Stimulated activated naive CD8-positive, alpha-beta T cell treated with anti-CD3 and anti-CD28 coated beads, Interleukin-15, Interleukin-2, amounts not matched to agents 100 U/mL and 50 U/mL, for 24 hours (primary cell): ENCODE measurements at places on chromosomes 1 and 21.

DNA sequence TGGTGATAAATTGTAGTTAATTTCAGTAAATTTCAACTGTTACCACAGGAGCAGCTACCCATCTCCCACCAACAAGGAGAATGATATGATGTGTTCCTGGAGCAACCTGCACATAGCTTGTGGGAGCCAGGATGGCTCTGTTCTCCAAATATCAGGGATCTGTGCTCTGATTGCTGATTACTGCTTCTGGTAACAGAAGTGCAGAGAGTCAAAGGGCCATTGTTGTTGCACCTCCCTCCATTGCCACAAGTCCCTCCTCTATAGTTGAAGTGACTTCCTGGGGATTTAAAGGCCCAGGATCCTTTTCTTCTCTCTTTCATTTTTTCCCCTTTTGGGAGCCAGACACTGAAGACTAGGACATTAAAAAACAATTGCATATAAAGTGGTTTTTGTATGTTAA, 51.6 kb upstream of the HPDL start:
- DNase-seq = no peak

DNA sequence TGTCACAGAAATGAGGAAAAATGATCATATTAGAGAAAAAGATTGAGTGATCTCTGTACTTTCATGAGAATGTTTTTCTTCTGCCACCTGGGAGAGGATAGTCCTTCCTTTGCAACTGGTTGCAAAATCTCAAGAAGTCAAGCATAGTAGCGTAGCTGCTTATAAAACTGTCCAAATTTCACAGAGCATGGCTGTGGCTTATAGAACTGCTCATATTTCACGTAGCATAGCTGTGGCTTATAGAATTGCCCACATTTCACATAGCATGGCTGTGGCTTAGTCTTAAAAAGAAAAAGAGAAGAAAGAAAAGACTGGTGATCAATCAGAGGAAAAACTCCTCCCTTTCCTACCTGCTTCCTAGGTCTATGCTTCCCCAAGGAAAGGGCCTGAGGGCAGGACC, 329.5 kb downstream of the SIPA1L2 start:
- no peak for DNase-seq

- DNase-seq = no peak
Observed at GRCh38 chr21:16084776-16085364, 355.1 kb downstream of the USP25 start.

DNA sequence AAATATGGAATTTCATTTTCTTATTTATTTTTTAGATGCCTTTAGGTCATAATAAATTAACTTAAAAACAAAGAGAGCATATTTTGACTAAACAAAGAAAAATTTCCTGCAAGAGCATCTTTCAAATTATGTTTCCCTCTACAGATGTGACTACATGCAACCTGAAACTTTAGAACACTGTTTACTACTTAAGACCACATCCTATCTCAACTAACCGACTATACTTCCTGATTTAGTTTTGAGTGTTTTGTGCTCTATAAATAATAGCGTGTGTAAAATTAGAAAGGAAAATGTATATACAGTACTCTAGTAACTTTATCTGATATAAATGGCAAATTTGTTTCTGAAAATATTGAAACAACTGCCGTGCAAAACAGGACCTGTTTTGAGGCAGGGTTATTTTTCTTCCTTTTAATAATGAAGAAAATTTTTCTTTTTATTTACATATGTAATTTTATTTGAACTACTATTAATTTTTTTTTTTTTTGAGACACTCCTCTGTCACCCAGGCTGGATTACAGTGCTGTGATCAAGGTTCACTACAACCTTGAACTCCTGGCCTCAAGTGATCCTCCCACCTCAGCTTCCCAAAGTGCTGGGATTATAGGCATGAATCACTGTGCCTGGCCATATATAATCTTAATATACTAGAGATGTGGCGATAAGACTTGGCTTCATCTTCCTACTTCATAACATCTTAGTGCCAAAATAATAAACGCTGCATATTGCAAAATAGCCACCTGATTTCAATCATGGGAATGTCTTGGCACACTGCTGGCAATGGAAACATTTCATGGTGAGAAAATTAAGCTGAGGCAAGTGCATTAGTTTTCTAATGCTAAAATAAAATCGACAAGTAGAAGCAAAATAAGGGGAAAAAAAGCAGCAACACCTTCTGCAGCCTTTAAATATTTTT, 12.3 kb downstream of the ZRANB2 start:
- no peak for DNase-seq

- no peak for DNase-seq
Observed at GRCh38 chr1:26727476-26727875, 31.7 kb downstream of the ARID1A start.

DNA sequence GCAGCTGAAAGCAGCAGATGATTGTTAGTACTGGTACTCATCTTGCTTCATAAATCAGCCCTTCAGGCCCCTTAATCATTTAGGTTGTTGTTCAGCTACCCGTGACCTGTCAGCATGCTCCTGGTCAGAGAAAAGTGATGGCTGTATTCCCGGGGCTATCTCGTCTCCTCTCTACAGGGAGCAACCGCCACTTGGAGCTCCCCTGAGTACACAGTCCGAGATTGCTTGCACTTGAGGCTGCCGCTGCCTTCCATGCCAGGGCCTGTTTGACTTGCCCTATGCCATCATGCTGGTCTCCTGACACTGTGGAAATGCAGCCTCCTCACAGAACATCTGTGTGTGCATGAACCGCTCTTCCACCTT, 97.5 kb downstream of the SPATA46 start:
- DNase-seq = no peak

DNA sequence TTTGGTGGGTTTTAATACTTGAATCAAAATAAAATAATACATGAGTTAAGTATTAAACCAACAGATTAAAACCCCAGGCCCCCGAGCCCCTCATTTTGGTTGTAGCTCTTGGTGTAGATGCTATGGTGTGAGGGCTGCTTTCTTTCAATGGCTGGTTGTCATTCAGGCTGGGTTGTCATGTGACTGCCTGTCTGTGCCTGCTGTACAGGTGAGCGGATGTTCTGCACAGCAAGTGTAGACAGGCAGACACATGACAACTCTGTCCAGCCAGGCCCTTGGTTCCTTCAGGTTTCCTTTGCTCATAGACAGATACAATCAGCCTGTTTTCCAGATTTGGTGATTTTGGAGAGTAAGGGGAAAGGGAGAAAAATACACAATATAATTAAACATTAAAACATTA, 281.9 kb upstream of the C1orf105 start:
- DNase-seq = no peak

- no peak for DNase-seq
Observed at GRCh38 chr1:90713741-90714509, 3.2 kb downstream of the BARHL2 start.

- DNase-seq = peak; percentile 19
Observed at GRCh38 chr1:43549921-43550597, 19.4 kb downstream of the PTPRF start.

DNA sequence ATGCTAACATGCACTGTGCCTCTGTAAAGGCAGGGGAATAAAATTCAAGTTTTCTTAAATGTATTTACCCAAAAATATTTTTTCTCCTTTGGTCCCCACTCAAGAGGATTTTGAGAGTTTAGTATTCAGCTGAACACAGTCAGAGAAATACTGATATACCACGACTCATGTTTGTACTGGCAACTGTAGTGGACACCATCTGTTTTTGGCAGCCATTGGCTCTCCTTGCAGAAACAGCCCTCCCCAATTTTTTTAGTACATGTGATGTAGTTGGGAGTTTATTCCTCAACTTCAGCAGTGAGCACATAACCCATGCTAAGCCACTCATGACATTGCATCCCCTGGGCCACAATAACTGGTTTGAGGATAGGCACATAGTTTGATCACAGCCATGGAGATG, 154.8 kb upstream of the POU3F1 start:
- no peak for DNase-seq

DNA sequence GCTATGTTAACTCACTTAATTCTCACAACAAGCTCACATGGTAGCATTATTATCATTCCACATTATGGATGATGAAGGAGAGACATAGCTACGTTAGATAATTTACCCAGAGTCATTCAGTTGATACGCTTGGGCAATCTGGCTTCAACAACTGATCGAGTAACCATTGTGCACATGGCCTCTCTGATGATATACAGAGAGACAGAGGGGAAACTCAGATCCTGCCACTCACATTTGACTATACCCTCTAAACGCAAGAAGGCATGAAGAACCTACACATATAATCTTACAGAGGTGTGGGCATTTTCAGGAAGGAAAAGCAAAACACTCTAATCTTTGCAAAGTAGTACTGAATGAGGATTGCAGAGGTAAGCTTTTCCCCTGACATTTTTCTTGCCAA, 360.1 kb downstream of the BARHL2 start:
- DNase-seq = no peak

GRCh38 chr1:39431927-39432326, 59.5 kb upstream of the BMP8A start:
- DNase-seq = no peak

GRCh38 chr1:11443961-11444658, 34.8 kb upstream of the DISP3 start:
- DNase-seq = no peak

GRCh38 chr1:94143173-94143808, 22.3 kb upstream of the ABCA4 start:
- no peak for DNase-seq

DNA sequence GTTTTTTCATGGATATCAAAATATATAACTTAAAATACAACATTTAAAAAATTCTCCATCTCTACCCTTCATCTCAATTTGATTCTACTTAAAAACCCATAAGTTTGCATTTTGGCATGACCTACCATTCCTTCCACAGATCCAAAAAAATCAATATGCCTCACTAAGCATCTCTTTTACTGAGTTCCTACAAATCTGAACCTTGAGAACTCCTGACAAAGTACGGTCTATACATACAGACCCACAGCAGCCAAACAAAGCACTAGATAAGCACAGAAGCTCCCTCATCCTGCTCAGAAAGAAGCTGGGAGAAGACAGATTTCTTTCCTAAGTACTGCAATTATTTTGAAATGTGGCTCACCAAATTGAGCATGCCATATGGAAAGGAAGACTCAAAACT, 167.5 kb downstream of the KCNT2 start:
- no peak for DNase-seq

DNA sequence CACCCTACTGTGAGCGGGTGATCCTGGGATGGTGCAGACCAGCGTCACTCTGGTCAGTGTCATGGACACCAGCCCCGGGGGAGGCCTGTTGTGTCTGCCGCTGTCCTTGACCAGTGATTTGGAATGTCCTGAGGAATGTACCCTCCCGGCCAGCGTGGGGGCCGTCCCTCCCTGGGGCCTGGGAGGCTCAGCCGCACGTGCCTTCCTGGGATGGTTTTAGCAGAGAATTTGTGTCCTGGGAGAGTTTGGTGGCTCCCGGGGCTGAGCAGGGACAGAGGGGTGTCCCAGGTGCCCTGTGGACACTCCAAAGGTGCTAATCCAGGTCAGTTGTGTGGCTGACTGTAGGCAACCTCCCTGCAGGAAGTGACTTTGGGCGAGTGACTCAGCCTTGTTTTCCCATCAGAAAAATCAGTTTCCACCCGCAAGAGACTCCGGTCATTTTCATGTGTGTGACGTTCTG, 6.2 kb downstream of the ARHGEF16 start:
- no peak for DNase-seq

DNA sequence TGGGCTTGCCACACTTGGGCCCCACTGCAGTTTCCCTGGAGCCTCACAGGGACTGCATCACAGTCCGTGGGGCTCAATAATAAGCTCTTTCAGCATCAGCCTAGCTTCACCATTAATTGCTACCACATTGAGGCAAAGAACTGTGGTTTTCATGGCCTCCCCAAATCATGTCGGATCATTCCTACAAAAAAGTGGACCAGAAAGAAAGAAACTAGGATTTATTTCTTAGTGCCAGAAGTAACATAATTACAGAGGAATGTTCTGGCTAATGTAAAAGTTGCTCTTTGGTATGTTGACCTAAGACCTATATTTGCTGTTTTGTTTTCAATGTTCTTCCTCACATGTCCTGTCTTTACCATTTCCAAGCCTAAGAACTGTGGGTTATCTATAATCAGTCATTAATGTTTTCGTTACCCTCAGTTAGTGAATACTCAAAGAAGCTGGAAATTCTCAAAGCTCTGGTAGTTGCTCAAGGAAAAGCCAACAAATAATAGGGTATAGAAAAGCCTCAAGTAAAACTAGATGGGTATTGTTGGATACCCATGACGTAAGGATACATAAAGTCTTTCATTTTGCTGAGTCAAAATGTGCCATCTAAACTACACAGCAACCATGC, 173.9 kb downstream of the LTN1 start:
- no peak for DNase-seq

DNA sequence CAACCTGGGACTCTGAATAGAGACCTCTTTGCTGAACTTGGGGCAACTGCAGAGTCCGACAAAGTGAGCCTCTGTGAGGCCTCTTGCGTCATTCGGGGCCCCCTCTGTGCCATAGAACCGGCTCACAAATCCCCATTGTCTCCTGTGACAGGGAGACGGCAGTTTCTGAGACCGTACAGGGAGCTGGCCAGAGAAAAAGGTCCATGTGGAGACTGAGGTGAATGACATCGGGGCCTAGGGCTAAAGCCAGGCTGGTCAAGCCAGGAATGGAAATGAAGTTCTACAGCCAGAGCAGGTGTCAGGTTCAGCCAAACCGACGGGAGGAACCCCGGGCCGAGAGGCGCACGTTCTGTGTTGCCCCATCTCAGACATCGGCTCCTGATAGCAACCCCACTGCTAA, 37.1 kb upstream of the TRIM67 start:
- DNase-seq = no peak

DNA sequence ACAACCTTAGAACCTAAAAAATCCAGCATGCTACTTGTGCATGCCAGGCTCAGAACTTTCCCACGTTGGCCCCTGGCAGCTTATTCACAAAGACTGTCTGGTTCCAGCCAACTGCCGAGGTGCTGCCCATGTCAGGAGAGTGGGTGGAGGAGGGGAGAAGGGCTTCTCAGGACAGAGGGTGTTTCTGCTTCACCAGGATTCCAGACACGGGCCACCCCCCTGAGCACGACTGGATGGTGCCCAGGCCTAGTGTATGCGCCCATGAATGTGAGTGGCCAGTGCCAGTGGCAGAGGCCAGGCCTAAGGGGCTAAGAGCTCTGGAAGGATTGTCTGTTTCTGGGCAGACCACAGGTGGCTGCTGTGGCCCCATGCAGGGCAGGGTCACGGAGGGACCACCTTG, 148.2 kb upstream of the COL6A1 start:
- DNase-seq = no peak

DNA sequence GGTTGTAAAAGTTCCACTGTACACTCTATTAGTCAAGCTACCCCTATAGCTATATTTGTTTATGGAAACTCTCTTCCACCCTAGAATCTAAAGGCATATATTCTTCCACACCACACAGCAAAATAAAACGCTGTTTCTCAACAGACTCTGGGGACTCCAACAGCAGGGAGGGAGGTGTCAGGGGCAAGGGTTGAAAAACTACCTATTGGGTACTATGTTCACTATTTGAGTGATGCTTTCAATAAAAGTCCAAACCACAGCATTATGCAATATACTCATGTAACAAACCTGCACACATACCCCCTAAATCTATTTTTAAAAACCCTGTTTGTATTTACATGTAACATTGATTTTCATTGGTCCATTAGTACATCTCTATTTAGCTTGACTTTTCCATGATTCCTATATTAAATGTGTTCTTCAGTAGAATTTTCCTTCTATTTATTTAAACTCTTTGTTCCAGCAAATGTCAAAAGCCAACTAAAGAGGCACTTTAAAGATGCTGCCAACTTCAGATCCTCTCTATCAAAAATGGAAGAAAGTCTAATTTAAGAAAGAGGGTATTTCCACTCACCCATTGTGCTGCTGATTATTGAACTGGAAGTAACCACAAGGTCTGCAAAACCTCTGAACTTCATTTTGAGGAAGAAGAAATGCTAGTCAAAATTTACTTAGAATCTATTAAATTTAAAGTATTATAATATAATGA, 26.2 kb downstream of the RGS7 start:
- no peak for DNase-seq

GRCh38 chr1:243325305-243325890, 69.6 kb downstream of the SDCCAG8 start:
- DNase-seq = no peak
